SHP77 treated with DMSO at 0.1 percent for 48 hours (cell line): ENCODE measurements at places on chromosomes 6 and 20.

GRCh38 chr6:121510568-121511177 lies 75.2 kb downstream of the GJA1 start:
- no peak for DNase-seq

DNA sequence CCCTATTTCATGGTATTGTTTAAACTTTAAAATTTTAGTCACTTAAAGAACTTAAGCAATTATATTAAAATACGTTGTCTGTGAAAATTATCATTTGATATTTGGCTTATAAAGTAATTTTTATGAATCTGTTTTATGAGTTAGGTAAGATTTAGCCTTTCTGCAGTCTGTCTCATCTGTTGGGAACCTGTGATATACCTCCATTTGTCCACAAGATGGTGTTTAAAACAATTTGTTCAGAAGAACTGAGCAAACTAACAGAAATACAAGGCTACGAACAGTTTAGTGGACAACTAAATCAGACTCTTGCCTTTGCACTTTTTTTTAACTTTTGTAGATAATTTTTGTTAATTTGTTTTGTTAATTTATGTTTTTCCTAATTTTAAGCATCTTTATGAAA lies 92.4 kb downstream of the COL9A1 start:
- no peak for DNase-seq

- peak; percentile 90 for DNase-seq
Observed at GRCh38 chr6:134740027-134740373, 209.9 kb downstream of the ALDH8A1 start.

- no peak for DNase-seq
Observed at GRCh38 chr6:163405412-163406309, 8.9 kb upstream of the QKI start.

DNA sequence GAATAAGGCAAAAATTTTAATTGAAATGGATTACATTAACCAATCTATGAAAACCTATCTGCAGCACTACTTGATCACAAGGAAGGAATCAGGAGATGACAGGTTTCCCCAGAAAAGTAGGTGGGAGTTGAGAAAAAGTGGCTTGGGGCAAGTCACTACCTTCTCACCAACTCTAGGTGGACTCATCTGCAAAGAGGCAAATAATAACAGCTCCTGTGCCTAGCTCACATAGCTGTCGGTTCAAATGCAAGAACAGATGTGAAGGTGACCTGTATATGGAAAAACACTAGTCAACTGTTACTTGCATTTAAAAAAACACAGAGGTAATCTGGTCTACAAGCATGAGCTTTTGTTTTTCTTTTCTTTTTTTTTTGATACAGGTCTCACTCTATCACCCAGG lies 67.2 kb downstream of the POPDC3 start:
- no peak for DNase-seq

- no peak for DNase-seq
Observed at GRCh38 chr6:49713346-49713745, at the start of gene CRISP2. Gene CRISP2, minus strand, starts transcription at chr6:49713543. Its CDS starts 4,347 bp downstream, at chr6:49709196.

DNA sequence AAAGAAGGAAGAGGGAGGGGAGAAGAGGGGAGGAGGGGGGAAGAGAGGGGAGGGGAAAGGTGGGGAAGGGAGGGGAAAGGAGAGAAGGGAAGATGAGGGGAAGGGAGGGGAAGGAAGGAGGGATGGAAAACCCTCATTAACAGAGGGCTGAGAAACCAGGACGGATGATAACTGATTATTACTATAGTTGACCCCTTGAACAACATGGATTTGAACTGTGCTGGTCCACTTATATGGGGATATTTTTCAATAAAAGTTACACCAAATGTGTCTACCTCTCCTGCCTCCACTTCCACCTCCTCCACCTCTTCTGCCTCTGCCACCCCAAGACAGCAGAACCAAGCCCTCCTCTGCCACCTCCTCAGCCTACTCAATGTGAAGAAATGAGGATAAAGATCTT lies 184.1 kb upstream of the ARID1B start:
- no peak for DNase-seq

DNA sequence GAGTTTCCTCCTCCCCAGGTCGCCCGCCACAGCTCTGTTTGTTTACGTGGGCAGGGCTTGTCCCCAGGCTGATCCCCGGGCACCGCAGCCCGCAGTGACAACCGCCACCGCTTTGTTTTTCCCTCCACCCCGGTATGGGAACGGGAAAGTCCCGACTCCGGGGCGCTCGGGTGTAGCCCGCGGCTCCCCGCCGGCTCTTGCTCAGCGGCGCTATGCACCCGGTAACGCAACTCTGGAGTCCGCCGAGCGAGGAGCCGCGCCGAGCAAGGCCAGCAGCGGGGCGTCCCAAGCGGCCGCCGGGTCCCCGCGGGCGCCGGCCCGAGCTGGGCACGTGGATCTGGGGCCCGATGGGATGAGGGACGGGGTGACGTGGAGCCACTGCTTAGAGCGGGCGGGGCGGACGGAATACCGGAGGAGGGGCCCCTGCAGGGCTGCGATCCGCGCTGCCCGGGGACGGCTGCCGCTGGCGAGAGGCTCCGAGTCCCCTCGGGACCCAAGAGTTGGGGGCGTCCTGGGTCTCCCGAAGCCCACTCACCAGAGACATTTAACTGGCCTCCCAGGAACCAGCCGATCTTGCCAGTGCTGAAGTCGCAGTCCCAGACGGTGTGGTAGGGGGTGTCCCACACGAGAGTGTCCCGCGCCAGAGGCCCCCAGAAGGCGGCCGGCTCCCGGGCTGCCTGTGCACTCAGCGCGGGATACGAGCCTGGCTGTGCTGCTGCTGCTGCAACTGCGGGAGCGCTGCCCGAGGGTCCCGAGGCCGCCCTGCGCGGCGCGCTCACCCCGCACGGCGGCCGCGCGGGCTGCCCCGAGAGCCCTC lies 497 bp downstream of the ACSS1 start:
- peak; percentile 9 for DNase-seq

DNA sequence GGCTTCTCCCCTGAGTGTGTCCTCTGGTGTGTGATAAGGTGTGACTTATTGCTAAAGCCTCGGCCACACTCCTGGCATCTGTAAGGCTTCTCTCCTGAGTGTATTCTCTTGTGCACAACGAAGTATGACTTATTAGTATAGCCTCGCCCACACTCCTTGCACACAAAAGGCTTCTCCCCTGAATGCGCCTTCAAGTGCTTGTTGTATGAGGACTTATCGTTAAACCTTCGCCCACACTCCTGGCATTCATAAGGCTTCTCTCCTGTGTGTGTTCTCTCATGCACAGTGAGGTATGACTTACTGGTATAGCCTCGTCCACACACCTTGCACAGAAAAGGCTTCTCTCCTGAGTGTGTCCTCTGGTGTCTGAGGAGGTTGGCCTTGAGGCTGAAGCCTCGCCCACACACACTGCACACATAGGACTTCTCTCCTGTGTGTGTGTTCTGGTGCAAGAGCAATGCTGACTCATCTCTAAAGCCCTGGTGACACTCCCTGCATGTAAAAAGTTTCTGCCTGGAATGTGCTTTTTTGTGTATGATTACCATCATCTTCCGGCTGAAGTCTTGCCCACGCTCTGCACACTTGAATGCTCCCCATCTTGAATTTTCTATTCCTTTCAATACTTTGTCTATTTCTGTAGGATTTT lies 20.4 kb downstream of the ZNF337 start:
- no peak for DNase-seq

DNA sequence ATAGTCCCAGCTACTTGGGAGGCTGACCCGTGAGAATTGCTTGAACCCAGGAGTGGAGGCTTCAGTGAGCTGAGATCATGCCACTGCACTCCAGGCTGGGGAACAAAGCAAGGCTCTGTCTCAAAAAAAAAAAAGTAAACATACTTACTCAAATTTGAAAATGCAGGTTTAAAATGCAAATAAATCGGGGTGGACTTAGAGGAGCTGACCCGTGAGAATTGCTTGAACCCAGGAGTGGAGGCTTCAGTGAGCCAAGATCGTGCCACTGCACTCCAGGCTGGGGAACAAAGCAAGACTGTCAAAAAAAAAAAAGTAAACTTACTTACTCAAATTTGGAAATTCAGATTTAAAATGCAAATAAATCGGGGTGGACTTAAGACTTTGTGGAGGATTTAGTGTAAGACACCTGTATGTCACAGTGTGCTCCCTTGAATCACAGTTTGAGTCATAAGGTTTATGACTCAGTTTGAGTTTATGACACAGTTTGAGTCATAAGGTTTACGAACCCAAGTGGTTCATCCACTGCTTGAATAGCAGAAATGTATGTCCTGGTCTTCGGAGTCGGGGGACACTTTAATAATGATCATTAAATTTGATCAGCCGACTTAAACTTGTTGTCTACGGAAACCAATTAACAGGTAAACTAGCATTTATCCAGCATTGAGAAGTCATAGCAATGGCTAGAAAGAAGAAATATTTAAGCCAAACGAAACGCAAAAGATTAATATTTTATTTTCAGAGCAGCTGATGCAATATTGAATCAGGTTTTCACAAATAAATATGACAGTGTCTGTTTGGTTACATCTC lies 6.8 kb upstream of the MRPS10 start:
- no peak for DNase-seq

- DNase-seq = no peak
Observed at GRCh38 chr6:56932910-56933477, 21.9 kb upstream of the BEND6 start.

DNA sequence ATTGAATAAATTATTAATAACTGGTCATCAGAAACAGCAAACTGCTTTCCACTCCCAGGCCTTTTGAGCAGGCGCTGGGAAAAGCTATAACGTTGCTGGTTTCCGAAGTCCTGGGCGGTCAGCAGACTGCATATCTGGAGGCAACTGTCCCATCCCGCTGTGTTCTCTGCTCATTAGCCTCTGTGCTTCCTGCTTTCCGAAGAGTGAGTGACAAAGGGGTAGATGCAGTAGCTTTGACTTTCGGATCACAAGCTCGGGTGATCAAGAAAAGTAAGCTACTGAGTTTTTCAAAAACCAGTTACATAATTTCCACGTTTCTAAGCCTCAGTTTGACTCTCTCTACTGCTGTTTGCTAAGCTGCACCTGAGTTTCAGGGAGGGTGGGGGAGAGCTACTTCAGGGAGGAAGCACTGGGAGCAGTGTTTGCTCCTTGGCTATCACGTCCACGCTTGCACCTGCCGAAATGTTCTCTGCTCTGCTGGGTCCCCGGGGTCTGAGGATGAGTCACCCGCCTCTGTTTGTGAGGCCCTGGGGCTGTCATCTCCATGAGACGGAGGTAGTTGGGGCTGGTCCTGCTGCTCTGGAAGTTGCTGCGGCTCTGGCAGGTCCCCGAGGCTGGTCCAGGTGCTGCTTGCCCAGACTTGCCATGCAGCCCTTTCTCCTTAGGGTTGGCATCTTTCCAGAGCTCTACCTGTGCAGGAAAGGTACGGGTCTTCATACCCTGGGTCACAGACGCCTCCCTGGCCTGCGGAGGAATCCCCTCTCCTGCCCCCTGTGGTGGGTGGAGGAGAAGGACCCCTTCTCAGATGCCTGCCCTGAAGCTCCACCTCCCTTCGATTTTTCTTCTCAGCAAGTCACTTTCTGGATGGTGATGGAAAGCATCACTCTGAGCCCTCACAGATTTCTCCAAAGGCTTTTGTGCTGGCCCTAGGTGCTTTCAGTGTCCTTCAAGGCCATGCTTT lies 220.0 kb downstream of the QKI start:
- DNase-seq = peak; percentile 57

GRCh38 chr20:14210146-14210545 lies 127.3 kb downstream of the FLRT3 start:
- no peak for DNase-seq

DNA sequence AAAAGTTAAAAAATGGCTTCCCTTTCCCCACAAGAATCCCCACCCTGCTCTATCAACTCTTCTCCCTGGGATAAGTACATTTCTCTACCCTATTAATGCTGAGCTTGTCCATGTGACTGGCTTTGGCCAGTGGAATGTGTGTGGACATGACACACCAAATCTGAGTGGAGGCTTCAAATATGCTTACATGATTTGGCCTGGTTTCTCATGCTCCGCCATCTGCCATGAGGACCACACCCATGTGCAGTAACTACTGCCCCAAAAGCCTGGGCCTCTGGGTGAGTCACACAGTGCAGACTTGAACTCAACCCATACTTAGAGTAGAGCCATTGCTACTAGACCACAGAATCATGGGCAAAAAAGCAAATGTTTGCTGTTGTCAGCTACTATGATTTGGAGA lies 65.4 kb downstream of the PRND start:
- no peak for DNase-seq

DNA sequence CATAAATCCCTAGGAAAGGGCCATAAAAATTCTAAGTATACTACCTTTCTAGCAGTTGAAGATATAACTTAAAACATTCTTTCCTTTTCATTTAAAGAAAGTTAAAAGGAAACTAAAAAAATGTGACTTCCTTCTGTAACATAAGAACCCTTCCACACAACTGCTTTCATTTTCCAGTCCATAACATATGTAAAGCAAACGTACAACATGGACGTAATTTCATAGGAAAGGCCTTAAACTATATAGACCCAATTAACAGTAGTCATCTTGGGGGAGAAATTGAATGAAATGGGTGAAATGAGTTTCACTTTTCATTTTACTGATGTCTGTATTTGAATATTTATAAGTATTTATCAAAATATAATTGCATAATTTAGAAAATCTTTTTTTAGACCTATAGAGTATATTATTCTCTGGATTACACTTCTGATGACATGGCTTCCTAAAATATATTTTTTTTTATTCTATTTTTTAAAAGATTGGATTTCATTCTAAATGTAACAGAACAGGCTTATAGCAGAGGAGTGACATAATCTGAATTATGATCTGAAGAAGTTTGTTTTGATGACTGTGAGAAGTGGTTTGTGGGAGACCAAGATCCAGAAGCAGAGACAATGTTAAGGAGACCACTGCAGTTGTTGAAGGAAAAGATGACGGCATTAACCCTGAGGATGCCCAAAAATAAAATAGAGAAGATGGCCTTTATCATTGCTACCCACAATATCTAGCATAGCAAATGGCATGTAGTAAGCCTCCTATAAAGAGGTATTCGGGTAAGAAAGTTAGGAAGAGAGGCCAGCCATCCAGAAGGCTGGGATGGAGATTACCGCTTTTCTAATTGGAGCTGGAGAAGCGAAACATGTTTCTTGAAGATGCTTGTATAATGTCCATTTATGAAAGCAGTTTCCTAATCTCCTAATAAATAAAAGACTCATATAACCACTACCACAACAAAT lies 260.4 kb downstream of the PTPRK start:
- DNase-seq = no peak

DNA sequence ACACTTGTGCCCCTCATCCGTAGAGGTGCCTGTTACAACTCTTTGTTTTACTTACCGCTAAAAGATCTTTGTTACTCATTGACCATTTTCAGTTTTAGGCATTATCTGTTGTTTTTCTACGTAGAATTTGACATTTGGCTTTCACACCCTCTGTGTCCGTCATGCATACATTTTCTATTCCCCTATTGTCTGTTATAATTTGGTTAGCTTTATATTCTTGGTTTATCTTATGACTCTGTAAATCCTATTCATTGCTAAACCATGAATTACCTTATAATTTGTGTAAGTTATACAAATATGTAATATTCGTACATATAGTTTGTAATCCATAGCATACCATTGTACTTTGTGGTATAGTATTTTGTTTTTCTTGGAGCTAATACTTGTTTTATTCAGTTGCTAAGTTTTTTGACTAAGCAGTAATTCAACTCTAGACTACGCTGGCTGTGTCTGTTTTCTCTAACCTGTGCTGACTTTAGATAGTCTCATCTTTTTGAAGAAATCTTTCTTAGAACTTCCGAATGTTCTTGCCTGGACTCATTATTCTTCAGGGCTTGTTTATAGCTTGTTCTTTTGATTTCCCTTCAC lies 21.8 kb downstream of the CDC5L start:
- no peak for DNase-seq

- no peak for DNase-seq
Observed at GRCh38 chr6:104118274-104118673, 741.4 kb downstream of the HACE1 start.
